CD4-positive, alpha-beta memory T cell (primary cell): ENCODE measurements at places on chromosomes 7 and 10. TPM values are rescaled to one million over a fixed set of nuclear protein-coding genes. Genes with fewer than 3 reads are reported as not detected.

The ANK3 gene
- 80.0 TPM for total RNA-seq

The LBX1 gene
- total RNA-seq = not detected

- H3K4me3 ChIP-seq = no peak overlapping the region
- H3K27me3 ChIP-seq = no peaks in the 10 kb centered on the region
- no peaks in the 10 kb centered on the region for H3K4me1 ChIP-seq
- DNase-seq = no peak
Measured at GRCh38 chr7:139886206-139886605, 57.1 kb downstream of the TBXAS1 start.

GRCh38 chr7:66880053-66880452 lies 41.0 kb upstream of the TMEM248 start:
- H3K4me1 ChIP-seq = no peaks in the 10 kb centered on the region
- no peaks in the 10 kb centered on the region for H3K27me3 ChIP-seq
- no peak for DNase-seq
- H3K27ac ChIP-seq = no peak overlapping the region

DNA sequence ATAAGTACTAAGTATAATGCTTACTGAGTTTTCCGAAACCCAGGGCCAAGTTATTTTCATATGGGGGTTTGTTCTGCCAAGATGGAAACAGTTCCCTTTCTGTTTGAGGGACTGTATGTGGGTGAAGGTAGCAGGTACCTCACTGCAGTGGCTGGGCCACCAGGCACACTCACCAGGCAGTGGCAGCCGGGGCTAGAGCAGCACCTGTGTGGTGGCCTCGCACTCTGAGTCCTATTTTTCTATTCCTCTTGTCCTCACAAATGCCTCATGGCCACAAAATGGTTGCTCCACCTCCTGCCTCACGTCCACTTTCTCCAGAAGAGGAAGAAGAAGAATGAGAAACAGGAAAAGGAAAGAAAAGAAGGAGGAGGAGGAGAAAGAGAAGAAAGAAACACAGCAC lies 167.3 kb upstream of the SHH start:
- no peak overlapping the region for H3K4me3 ChIP-seq
- H3K27me3 ChIP-seq = no peaks in the 10 kb centered on the region
- no peaks in the 10 kb centered on the region for H3K36me3 ChIP-seq
- no peaks in the 10 kb centered on the region for H3K4me1 ChIP-seq
- no peak overlapping the region for H3K27ac ChIP-seq

- no peak overlapping the region for H3K4me3 ChIP-seq
- H3K27me3 ChIP-seq = no peaks in the 10 kb centered on the region
- DNase-seq = no peak
- H3K36me3 ChIP-seq = no peaks in the 10 kb centered on the region
- no peaks in the 10 kb centered on the region for H3K4me1 ChIP-seq
- H3K27ac ChIP-seq = no peak overlapping the region
Measured at GRCh38 chr10:130394832-130395231, 258.6 kb downstream of the GLRX3 start.

DNA sequence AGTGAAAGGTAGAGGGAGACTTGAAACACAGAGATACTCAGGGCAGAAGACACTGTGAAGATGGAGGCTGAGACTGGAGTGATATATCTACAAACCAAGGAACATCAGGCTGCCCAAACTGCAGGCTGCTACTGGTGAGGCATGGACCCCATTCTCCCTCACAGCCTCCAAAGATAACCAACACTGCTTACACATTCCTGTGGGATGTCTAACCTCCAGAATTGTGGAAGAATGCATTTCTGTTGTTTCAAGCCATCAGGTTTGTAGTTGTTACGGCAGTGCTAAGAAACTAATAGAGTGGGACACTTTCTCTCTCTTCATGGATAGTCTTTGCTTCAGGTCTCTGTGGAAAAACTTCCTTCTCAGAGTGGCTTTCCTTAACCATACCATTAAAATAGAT lies 182.6 kb upstream of the TMEM106B start:
- no peaks in the 10 kb centered on the region for H3K36me3 ChIP-seq
- no peaks in the 10 kb centered on the region for H3K4me1 ChIP-seq
- H3K4me3 ChIP-seq = no peak overlapping the region
- no peak overlapping the region for H3K27ac ChIP-seq
- DNase-seq = no peak
